Eye (tissue), 1 donor: ENCODE measurements at places on chromosomes 4 and X.

DNA sequence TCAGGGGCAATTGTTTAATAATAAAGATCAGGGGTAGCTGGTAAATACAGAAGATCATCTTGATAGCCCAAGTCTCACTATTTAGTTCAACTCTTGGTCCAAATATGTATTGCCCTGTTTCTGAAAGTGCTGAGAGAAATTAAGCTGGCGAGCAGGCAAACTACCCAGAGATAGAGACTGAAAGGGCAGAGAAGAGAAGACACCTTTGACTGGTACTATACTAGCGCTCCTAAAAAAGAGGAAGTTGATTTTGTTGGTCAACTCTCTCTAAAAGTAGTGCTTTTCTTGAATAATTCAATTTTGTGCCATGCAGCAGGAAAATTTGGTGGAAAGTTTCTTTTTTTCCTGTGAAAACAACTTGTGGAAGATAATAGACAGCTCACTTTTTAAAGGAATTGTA lies 64.0 kb downstream of the IGSF1 start:
- DNase-seq = no peak

GRCh38 chr4:102466298-102466697 lies 34.9 kb upstream of the NFKB1 start:
- DNase-seq = no peak

GRCh38 chr4:96598465-96598864 lies 758.6 kb downstream of the PDHA2 start:
- DNase-seq = peak; percentile 18

DNA sequence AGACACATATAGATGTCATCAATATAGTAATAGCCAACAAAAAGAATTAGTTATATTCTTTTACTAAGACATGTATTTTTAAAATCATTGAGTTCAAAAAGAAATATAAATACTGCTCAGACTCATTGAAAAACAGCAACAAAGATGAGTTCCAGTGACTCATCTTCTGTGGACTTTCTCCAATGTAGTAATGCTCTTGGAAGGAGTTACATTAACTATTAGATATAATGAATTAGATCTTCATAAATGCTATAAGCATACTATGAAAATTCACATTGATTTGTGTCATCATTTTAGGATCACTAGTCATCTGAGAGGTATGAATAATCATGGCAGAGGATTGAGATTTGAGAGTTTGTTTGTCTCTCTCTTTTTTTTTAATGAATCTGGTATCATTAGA lies 547.8 kb upstream of the PCDH7 start:
- DNase-seq = no peak

DNA sequence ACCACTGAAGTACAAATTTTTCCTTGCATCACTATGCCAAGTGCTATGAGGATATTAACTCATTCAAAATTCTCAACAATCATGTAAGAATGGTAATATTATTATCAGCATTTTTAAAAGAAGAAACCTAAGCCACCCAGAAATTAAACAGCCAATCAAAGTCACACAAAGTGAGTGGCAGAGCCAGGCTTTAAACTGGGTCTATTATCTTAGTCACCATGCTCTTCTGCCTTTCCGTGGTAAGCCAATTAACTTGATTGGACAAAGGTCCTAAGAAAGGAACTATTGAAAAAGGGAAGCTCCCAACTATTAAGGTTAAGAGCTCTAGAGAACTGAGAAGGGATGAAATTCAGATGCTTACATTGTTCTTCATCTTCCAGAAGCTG lies 111.5 kb downstream of the ASB9 start:
- DNase-seq = no peak

- no peak for DNase-seq
Observed at GRCh38 chr4:159547645-159548308, 444.9 kb downstream of the RAPGEF2 start.

- no peak for DNase-seq
Observed at GRCh38 chr4:123568936-123569335, 172.3 kb downstream of the SPRY1 start.

GRCh38 chr4:3769642-3770184 lies 3.5 kb downstream of the ADRA2C start:
- no peak for DNase-seq
